ENCODE measurements at places on chromosomes 13 and 19.

DNA sequence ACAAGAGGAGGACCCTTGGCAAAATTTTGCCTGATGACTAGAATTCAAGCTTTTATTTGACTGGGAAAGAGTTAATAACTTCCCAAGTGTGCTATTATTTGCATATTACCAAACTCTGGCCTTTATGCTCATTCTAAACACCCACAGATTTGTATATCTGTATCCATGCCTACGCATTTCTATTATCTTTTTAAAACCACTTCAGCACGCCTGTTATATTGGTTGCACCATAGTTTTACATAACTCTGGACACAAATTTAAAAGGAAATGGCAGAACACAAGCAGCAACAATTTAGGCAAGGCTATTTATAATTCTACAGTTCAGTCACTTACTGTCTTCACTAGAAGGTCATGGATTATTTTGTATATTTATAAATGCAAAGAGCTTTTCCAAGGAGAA lies 3.7 kb upstream of the RASL11A start:
- no peak for DNase-seq

- DNase-seq: no peak
These were observed 20.7 kb upstream of the NLRP12 start for GRCh38 chr19:53844849-53845246.

DNA sequence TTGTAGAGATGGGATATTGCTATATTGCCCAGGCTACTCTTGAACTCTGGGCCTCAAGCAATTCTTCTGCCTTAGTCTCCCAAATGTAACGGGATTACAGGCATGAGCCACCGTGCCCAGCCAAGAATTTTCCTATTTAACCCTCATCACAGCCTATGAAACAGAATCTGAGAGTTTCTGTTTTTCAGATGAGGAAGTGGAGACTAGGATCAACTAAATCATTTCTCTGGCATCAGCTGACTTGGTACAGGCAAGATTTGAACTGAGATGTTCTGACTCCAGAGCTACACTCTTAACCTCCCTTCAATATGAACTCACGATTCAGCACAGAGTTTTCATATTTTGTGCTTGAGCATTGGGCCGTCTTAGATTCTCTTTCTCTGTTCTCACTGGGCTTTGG lies 8.1 kb downstream of the ZNF460 start:
- DNase-seq: no peak

DNA sequence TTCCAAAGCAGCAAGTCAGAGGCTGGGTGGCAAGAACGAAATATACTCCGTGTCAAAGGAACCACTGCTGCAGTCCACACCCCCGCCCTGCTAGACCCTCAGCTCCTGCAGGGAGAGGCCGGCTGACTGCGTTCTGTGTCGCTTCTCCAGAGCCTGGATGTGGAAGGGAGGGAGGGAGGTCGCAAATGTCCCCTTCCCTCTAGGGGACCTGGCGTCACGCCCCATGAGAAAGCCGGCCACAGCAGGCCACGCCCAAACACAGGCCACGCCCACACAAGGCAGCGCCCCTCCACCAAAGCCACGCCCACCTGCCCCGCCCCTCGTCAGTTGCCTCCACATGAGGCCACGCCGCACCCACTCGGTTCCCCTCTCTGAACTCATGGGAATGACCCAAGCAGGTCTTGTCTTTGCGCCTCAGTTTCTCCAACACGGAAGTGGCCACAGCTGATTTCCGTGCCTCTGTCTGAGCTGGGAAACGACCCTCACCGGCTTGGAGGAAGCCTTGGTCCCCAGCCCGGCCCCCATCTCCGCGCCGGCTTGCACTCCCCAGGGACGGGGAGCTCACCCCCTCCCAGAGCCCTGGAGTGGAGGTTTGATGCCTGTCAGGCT lies 38.4 kb upstream of the TCF3 start:
- DNase-seq: no peak

- no peak for DNase-seq
These were observed 49.4 kb downstream of the RASA3 start for GRCh38 chr13:114082849-114083645.

DNA sequence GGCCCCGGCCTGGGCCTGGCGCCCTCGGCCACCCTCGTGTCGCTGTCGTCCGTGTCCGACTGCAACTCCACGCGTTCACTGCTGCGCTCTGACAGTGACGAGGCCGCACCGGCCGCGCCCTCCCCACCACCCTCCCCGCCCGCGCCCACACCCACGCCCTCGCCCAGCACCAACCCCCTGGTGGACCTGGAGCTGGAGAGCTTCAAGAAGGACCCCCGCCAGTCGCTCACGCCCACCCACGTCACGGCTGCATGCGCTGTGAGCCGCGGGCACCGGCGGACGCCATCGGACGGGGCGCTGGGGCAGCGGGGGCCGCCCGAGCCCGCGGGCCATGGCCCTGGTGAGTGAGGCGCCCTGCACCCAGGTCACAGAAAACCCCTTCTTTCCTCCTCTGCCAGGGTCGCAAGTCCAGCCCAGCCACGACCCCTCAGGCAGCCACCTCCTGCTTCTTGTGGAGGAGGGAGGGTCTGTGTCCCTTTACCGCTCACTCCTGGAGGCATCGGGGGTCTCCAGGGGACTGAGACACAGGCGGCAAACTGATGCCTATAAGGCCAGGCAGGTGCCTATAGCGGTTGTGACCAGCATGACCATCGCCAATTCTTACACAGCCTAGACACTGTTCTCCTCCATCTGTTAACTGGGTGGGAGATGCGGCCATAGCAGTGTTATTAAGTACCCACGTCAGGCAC lies 4.2 kb downstream of the TTC9B start:
- DNase-seq: no peak

- DNase-seq: no peak
These were observed 49.5 kb downstream of the KDM4B start for GRCh38 chr19:5018224-5019015.

DNA sequence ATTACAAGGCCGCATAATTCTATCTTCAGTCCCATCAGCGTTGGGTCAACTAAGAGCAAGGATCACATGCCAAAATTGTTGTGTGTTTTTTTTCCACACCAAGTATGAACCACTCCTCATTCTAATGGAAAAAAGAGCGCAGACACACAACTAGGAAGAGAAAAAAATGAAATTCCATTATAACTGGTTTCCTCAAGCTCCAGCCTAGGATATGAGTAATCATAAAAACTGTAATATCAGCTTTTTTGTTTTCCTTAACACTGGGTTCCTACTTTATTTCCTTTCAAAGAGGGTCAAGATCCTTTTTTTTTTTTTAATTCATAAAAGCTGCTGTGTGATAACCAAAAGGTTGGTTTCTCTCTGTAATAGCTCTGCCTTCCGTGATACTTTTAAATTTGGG lies 19.4 kb downstream of the TSHZ3 start:
- DNase-seq: no peak

DNA sequence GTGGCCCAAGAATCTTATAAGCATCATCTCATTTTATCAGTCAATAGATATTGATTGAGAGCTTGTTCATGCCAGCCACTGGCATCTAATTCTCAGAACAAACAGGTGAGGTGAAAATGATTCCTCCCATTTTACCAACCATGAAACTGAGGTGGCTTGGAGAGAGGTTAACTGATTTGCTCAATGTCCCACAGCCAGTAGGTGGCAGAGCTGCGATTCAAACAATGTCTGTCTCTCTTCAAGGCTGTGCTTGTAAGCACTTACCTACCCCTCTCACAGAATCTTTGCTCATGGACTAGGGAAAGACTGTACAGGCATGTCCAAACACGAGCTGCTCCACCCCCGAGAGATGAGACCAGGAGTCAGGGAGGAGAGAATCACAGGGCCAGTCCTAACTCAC lies 21.5 kb upstream of the GSX1 start:
- DNase-seq: no peak

DNA sequence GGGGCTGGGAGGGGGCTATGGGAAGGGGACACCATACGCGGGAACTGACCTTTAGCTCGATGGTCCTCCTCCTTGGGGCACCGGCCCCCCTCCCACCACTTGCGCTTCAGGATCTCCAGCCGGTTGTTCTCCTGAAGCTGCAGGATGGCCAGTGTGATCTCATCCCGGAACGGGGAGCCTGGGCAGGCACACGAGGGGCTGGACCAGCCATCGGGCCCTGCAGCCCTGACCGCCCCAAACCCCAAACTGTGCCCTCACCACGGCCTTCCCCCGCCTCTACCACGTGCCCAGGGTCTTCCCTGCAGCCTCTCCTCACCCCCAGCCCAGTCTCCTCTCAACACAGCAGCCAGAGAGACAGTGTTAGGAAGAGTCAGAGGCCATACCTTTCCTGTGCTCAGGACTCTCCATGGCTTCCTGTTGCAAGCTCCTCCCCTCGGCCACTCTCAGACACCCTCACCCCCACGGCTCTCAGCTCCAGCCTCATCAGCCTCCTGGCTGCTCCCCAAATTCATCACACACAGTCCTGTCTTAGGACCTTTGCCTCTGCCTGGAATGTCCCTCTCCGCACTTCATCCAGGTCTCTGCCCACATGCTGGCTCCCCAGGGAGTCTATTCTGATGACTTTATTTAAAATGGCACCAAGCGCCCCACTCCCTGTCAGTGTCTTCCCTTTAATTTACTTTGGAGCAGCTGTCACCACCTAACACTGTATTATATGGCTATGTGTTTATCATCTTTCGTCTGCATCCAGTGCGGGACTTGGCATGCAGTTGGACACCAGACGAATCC lies 9.7 kb upstream of the ATP1A3 start:
- no peak for DNase-seq

DNA sequence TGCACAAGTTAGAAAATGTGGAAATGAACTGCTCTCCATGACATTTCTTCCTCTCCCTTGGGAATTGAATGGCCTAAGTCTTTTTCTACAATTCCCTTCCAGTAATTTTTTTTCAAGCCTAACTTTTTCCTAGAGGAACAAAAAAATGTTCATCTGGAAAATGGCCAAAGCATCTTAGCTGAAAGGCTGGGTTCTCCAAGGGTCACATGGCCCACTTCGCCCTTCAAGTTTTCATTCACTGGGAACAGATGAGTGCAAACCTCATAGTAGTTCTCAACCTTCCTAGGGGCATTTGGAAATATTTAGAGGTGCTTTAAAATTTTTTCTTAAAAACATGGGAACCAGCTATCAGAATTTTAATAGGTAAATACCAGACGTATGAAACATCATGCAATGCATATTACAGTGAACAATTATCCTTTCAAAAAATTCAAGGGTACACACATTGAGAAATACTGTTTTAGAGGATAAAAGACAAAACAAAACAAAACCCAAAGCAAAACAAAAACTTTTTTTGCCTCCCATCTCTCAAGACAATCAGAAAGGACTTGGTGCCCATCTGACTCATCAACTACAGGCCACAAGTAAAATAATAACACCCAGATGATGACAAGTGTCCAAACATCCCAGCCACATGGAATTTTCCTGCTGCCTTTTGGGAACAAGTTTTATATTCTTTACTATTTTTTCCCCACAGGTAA lies 208.8 kb downstream of the SLITRK6 start:
- DNase-seq: no peak

DNA sequence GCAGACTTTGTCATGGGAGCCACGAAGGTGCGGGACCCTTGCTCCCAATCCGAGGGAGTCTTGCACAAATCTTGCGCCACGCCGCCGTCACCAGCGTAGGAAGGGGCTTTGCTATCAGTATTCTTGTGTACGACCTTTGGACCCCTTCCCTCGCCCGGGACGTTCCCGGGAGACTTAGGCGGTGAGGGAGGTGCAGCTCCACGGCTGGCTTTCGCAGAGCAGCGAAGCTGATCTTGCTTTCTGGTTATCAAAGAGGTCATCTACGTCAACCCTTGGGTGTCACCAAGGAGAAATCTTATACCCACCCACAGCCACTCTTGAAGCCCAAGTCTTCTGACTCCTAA lies 583 bp downstream of the TECR start:
- no peak for DNase-seq

DNA sequence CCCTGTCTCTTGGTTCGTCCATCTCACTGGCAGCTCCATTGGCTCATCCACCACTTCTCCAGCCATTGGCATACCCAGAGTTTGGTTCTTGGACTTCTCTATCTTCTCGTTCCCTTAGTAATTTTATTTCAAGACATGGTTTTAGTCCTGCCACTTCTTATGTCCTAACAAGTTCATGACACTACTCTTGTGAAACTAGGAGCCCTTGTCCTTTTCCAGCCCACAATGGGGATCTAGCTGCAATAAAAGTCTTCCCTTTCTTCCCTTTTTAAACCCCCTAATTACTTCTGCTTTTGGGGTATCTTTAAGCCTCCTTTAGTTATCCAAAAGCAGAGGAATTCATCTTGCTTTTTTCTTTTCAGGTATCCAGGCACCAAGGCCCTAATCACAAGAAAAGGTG lies 2.9 kb upstream of the RCBTB2 start:
- DNase-seq: no peak

DNA sequence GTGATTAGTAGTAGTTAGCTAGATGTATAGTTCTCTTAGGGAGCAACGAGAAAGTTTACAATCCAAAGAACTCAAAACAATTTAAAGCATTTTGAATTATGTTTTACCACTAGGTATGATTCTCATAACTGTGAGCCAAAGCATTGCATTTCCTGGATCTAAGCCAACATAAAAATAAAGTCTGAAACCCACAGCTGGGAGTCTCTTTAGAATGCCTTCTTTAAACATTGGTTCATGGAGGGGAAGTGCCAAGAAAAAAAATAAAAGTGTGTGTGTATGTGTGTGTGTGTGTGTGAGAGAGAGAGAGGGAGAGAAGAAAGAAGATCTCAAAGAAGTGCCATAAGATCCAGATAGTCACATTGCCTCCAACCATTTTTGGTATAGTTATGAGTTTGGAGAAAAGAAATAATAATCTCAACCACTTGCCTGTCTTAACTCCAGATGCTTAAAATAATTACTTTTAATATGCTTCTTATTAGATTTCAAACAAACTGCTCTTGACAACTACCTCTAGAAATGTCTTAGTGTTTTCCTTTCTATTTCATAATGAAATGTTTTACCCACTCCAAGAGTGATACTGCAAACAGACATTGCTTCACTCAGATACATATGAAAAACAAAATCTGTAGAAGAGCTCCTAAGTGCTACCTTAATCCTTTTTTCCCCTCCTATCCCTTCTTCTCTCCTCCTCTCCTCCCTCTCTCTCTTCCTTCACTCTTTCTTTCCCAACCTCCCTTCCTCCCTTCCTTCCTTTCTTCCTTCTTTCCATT lies 554.1 kb downstream of the KCTD12 start:
- no peak for DNase-seq

- no peak for DNase-seq
These were observed 6.2 kb downstream of the MRPS31 start for GRCh38 chr13:40764587-40765403.

DNA sequence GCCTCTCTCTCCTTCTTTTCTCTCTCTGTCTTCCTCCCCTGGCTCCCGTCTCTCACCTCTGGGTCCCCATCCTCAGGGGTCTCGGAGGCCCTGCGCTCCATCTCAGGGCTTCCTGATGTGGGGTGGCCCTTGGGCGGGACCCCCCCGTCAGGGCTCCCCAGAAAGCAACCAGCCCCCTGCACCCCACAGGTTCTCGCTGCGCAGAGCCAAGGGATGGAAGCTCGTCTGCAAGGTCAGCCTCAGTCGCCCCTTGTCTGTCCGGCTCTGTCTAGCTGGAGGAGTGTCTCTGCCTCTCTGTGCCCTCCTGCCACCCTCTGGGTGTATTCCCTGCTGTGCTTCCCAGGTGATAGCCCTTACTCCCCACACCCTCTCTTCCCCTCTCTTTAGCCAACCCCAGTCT lies at the start of gene SBK3:
SBK3 (minus strand) TSS at position 101 of the 400 bp plus-strand sequence; CDS start at position 101, 0 bp downstream.
- no peak for DNase-seq
